ENCODE measurements at places on chromosomes 3 and 15.

DNA sequence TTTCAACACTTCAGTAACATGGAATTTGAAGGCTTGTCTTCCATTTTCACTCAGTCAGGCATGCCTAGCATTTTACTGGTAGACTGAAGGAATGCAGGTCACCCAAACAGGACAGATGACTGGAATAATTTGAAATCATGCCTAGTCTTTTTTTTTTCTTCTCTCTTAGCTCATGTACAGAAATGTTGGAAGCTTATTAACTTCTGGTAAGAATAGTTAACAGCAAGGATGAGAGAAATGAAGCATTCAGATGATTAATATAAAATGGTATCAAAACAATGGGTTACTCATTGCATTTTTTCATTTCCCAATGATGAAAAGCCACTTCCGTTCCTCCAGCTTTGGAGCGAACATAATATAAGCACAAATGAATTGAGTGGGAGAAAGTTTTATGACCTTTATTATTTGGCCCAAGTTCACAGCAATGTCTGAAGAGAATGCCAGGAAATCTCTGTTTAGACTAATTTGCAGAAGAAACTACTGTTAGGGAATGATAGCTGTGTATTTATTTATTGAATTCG, 431.6 kb upstream of the RASGRP1 start:
- no peak for DNase-seq

- no peak for DNase-seq
These were observed 102.9 kb upstream of the NR2E3 start for GRCh38 chr15:71707230-71708050.

DNA sequence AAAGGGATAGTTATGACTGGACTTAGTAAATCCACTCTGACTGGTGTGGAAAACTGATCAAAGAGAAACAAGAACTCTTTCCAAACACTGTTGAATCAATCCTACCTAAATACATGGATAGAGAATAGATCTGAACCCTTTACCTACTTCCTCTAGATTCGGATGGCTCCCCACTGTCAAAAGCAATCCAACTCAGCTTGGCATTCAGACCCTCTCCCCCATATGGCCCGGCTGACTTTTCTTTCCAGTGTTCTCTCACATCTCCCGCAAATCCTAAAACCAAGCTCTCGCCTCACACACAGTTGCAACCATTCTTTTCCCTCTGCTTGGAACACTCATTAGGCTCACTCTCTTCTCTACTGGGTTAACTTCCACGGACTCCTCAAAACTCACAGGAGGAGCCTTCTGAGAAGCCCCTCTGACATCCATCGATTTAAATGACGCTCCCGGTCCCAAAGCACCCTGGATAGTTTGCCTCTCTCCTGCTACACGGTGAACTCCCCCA, 639 bp downstream of the SPICE1 start:
- DNase-seq = no peak

GRCh38 chr3:128324911-128325592, 141.6 kb downstream of the DNAJB8 start:
- DNase-seq = no peak

DNA sequence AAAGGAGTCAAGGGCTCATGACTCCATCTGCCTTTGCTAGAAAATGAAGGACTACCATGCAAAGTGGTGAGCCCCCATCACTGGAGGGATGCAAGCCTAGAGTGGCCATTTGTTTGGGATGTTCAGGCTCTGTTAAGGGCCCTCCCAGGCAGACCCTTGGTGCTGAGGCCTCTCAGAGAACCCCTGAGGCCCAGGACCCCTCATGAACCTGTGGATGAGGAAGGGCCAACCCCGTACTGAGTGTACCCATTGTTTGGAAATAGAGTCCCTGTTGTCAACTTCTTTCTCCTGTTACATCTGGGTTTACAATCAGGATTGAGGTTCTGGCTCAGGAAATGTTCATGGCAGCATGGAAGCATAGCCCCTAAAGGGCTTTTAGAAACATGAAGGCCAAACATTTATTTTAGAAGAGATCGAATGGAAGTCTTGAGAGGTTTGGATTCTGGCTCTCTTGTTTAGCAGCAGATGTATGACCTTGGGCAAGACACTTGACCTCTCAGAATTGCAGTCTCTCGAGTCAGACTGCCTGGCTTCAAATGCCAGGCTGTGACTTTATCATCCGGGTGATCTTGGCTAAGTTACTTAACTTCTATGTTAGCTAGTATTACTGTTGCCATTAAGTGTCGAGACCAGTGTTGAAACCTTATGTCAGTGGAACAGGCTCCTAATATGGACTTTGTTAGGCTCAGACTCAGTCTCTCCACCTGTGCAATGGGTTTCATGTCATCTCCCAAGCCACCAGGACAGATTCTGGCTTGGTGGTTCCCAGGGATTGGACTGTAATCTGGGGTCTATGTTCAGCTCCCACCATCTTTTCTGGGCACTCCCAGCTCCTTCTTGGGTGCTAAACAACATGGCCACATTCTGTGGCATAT, 12.4 kb downstream of the ITGA11 start:
- DNase-seq = no peak
